ENCODE measurements at places on chromosomes 2 and 18.
A peak's percentile ranks its signal among the peaks of the same experiment; 100 is the strongest.

- DNase-seq = no peak
These were observed 12.1 kb upstream of the TPO start for GRCh38 chr2:1400943-1401735.

GRCh38 chr18:37499913-37500312 is 65.7 kb downstream of the CELF4 start:
- no peak for DNase-seq

- no peak for DNase-seq
These were observed 80.9 kb downstream of the CDCA7 start for GRCh38 chr2:173435574-173435973.

DNA sequence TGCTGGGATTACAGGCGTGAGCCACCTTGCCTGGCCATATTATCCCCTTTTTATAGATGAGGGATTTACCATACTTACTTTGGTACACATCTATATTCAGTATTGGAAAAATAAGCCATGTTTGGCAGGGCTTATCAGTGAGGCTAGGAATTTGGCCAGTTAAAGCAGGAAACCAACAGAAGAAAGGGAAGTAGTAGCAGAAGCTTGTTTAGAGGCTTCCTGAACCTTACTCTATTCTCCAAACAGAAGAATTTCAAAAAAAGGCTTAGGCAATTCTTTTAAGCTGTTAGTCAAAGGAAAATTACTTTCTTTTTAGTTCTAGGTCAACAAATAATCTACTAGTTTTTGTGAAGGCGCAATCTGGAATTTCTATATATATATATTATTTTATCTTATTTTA is 3.2 kb upstream of the GLS start:
- DNase-seq = no peak

DNA sequence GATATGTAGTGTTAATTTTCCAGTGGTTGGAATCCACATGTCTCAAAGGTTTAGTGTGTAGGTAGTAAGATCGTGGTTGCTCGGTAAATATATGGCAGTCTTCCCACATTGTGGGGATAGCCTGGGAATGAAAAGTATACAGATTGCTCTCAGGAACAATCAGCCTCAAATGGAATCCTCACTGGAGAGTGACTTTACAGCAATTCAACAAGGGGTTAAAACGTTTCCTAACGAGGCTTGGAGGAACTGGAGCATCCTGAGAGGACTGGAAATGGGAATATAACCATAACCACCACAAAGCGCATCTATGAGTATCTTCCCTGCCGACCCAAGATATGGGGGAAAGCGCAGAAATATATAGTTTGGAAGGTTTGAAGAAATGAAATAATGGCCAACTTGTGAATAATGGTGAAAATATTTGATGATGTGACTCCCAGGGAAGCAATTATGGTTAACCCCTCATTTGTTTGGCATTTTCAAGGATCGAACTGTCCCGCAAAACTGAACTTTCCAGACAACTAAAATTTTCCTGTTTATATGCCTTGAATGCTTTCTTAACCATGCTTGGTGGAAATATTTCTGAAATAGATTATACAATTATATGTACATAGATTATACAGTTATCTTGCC is 100.7 kb upstream of the FOSL2 start:
- DNase-seq = no peak

DNA sequence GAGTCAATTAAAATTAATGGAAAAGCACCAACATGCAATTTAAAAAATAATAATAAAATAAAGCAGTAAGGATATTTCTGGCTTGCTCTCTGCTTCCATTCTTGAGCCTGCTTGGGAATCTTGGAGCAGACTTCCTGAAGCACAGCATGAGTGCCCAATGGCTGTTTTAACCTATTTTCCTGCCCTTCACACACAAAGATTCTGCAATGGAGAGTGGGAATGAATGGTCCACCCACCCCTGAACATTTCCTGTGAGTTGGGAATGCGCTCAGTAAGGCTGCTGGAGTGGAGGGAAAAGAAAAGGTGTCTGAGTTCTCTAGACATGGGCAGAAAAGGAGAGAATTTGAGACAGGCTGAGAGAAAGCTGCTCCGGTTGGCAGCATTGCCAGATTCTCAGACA is 140.6 kb downstream of the BCL2 start:
- DNase-seq = no peak

DNA sequence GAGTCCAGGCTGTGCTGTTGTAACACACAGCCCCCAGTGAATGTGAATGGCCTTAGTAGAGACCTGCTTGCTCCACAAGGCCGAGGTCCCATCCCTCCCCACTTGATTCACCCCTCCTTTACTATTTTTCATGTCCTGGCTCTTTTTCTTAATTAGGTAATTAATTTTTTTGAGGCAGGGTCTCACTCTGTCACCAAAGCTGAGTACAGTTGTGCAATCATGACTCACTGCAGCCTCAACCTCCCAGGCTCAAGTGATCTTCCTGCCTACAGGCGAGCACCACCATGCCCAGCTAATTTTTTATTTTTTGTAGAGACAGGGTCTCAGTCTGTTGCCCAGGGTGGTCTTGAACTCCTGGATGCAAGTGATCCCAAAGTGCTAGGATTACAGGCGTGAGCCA is 19.3 kb downstream of the FBLN7 start:
- DNase-seq = no peak

- no peak for DNase-seq
These were observed 319.6 kb upstream of the TCF4 start for GRCh38 chr18:55907453-55908175.

- DNase-seq = no peak
These were observed 3.9 kb upstream of the NPPC start for GRCh38 chr2:231929961-231930592.

DNA sequence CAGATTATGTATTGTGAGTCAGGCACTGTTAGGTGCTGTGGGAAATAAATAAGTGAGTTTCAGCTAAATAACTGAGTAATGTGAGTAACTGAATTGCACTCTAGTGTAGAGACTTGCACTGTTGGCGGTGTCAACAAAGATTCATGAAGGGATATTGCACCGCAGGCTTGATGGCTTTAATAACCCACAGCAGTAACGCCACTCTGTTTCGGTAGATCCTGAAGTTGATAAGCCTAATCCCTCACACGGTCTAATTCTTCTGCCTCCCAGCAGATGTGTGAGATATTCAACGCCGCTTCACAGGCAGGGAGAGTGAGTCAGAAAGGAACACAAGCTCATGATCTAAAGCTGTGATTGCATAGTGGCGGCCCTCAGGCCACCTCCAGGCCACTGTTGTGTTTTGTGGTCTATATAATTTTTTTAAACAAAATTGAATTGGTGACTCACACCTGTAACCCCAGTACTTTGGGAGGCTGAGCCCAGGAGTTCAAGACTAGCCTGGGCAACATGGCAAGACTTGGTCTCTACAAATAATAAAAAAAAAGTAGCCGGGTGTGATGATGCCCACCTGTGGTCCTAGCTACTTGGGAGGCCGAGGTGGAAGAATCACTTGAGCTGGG is 94.3 kb downstream of the LIPG start:
- no peak for DNase-seq

DNA sequence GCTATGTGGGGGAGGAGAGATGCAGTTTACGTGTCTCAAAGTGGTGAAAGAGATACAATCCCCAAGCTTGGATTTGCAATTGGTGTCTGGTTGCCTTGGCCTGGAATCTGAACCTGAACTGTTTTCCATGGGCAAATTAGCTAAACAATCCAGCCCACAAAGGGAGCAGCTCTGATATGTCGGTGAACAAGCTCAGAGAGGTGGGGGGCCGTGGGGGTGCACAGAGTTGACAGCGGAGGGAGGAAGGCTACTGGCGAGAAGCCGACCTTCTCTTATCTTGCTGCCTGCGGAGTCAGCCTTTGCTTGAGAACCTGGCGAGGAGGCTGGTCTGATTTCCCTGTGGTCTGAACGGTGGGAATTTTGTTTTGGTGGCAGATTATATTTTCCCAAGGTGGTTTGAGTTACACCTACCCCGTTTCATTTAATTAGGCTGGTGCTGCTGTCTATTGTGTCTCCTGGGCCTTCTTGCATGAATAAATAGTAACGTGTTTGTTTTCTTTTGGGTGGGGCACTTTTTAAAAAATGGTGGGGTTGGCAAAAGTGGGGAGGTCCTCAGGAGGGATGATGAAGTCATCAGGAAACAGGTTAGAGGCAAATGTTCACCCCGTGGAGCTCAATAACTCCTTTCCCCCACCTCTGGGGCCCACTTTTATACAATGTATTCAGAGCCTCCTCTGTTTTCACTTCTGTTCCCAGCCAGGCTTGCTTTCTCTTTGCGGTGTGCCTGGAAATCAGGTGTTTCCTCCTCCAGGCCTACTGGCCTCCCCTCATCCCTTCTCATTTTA is 80.9 kb upstream of the IGFBP5 start:
- DNase-seq = no peak

- no peak for DNase-seq
These were observed 48.2 kb upstream of the B3GNT2 start for GRCh38 chr2:62147610-62148301.

GRCh38 chr2:199581935-199582360 is 124.2 kb upstream of the SATB2 start:
- DNase-seq = no peak

DNA sequence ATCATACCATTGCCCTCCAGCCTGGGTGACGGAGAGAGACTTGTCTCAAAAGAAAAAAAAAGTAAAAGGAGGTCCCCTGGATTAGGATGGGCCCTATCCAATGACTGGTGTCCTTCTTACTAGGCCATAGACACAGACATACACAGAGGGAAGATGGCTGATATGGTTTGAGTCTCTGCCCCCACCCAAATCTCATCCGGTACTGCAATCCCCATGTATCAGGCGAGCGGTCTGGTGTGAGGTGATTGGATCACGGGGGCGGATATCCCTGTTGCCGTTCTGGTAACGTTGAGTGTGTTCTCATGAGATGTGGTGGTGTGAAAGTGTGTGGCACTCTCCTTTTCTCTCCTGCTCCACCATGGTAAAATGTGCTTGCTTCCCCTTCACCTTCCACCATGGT is 7.8 kb upstream of the CNDP2 start:
- DNase-seq = no peak

GRCh38 chr2:238866656-238867277 is 18.9 kb downstream of the TWIST2 start:
- no peak for DNase-seq

GRCh38 chr2:126858991-126859390 is 39.7 kb upstream of the TEX51 start:
- DNase-seq = no peak

DNA sequence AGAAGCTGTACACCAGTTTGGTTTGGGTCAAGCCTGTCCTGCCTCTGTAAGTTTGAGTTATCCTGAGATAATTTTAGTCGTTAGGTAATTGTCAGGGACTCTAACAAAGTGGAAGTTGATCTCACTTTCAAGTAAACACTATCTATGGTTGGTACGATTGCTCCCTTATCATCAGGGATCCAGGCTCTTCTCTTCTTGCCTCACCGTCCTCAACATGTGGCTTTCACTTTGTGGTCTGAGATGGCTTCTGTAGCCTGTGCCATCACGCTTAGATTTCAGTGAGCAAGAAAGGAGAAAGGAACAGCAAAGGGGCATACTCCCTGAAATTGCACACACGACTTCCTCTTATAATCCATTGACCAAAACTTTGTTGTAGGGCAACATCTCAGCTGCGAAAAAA is 115.6 kb downstream of the CTAGE1 start:
- DNase-seq = no peak

- DNase-seq = no peak
These were observed at the start of gene GPR17 for GRCh38 chr2:127645395-127646291. Gene GPR17, plus strand, starts transcription at chr2:127646153. Its CDS starts 4,583 bp downstream, at chr2:127650736.

GRCh38 chr2:223262946-223263345 is 211.0 kb downstream of the KCNE4 start:
- DNase-seq = no peak

- no peak for DNase-seq
These were observed 28.1 kb downstream of the EPAS1 start for GRCh38 chr2:46325182-46325928.

DNA sequence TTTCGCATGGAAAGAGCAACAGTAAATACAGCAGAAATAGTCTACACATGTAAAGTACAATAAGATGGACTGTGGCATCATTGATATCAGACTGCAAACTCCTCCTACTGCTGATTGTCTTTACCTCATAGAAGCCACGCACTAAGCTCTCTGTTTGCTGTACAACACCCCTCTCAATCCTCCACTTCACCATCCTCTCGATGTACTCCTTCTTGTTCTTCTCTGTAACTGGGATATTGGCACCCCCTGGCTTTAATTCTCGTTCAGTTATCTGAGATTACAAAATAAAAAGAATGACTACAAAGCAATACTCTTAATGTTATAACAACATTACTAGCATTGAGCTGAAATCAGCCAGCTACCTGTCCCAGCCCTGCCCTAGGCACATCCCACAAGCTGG is 49.3 kb upstream of the STK17B start:
- DNase-seq = no peak

GRCh38 chr2:19799881-19800780 is 101.7 kb downstream of the TTC32 start:
- DNase-seq = no peak

- no peak for DNase-seq
These were observed 57.6 kb upstream of the STK17B start for GRCh38 chr2:196229013-196229412.

DNA sequence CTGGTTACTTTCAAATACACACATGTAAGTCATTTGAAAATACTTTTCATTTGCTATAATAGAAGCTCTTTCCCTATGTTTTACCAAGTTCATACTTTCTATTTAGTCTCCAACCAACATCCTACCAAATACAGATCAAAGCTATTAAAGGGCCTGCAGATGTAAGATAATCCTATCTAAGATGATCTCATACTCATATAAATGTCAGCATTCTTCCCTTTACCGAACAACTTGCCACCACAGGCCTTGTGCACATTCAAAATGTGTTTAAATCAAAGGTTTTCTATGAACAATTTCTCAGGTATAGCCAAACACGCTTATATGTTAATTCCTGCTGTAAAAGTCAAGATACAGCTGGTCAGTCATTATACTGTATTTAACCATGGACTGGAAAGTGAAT is 23.3 kb downstream of the KCTD18 start:
- no peak for DNase-seq

- no peak for DNase-seq
These were observed 2.1 kb downstream of the IL1B start for GRCh38 chr2:112834396-112835037.

DNA sequence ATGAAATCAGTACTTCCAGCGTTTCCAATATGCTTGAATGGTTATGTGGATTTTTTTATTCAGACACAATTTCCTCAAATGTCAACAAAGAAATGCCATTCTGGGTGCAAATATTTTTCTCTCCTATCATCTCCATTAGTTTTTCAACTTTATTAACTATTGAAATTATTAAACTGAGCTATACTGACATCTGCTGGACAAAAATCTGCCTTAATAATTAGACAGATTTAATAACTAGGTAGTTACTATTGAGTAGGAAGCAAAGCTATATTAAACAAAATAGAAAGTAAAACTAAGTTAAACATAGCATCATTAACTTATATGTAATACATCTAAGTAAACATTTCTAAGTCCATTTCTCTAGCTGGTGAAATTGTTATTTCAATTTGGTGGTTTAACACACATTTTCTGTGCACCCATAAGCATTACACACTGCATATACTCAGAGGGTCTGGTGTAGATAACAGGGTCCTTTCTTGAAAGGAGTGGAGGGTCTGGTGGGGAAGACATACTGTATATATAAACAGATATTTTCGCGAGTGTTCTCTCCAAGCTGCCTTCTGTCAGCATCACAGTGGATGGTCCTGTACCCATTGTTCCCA is 77.0 kb downstream of the LANCL1 start:
- no peak for DNase-seq

- DNase-seq = no peak
These were observed 1019.5 kb downstream of the TMEM182 start for GRCh38 chr2:103781313-103781712.

GRCh38 chr2:192122141-192122540 is 72.6 kb downstream of the TMEFF2 start:
- no peak for DNase-seq

- peak; percentile 7 for DNase-seq
These were observed 132.8 kb downstream of the ARHGAP15 start for GRCh38 chr2:143261986-143262385.
